Astrocyte of the cerebellum (primary cell): ENCODE measurements at places on chromosomes 5 and 9.

DNA sequence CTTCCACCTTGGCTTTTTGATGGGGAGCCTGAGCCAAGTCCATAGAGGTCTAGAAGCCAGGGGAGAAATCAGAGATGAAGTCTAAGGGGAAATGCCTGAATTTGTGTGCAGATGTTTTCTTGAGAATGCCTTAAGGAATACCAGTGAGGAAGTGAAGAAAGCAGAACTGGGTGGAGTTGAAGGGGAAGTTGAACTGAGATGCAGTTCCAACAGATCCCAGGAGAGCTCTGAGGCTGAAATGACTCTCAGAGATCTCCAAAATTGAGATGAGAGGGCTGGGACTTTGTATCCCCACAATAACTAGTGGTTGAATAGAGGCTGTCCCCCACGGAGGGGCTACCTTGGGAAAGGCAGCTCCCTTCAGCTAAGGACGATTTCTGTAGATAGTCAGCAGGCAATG is 197.1 kb downstream of the ZNF462 start:
- DNase-seq = no peak

DNA sequence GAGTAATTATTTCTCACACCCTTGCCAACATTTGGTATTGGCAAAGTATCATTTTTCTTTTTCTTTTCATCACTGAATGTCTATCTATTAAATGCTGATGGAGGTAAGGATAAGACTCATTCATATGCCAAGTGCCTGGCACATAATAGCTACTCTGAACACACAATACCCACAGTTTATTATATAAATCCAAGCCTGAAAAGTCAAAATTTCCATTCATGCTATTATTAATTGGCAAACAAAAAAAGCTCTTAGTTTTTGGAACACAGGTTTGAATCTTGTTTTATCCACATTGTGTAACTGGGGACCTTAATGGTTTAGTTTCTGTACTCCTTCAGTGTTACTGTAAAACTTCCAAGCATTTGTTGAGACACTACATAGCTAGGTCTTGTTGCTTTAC is 6.4 kb upstream of the ATOX1 start:
- DNase-seq = no peak

DNA sequence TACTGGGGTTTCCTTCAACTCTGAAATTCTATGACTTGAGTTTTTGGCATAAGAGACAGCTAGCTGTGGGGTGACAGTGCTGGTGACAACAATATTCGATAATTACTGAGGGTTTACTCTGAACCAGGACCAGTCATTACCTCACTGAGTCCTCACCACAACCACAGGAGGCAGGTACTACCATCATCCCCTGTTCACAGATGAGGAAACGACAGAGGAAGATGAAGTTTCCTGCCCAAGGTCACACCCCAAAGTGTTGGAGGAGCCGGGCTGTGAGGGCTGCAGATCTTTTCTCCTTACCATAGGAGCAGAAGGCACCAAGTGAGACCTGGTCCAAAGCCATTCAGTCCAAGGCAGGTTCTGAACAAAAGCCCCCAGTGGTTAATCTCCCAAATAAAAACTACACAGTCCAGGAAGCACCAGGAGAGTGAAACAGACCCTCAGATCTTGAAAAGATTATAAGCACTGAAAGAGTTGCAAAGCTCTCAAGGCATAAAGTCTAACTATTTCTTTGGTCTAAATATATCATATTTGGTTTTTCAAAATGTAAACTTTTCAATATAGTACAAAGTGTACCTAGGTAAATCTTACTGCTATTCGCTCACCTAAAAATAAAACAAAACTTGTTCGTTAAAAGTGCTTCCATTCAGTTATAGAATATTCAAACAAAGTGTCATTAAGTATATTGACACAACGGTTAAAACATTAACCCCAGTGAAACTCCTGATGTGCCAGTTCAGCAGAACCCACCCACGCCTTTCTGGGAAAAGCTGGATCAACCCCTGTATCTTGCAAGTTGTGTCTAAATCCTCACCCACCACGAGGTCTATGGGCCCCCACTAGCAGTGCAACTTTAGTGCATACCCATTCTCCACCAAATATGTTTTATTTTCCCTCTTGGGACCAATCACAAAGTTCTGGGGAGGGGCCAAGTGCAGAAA is 82.6 kb upstream of the EQTN start:
- DNase-seq = no peak

DNA sequence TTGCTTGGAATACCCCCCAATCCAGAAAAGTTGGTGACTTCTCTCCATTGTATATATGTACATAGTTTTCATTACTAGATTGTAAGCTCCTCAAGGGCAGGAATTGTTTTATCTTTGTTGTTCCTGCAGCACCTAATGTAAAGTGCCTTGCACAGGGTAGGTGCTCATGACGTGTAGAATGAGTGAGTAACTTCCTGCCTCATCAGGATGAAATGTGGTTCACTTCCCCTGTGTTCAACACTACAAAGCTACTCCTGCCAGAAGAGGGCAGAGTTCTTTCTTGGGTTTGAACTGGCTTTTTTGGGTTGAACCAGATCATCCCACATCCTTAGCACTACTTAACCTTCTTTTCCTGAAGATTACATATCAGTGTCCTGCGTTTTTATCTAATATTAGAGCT is 23.9 kb downstream of the GTF3C4 start:
- no peak for DNase-seq

DNA sequence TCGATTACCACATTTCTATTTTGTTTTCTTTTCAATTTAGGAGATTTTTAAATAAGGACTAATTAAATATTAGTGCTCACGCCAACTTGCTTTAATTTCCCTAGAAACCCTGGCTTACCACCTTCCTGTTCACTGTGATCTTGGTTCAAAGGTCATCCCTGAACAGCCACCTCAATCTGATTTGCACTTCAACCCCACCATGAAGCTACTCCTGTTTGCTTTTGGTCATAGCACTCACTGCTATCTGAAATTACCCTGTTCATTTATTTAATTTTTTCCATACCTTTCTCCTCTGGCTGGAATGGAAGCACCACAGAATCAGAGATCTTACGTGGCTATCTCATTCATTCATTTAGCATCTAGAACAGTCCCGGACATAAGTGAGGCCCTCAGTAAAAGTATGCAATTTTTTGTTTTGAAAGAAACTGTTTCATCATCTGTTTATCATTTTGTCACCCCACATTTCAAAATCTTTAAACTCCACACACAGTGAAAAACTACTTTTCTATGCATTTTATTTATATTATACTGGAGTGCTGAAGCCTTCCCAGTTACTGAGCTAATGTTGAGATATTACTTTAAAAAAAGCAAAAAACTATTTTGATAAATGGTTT is 17.2 kb upstream of the ADAMTSL1 start:
- DNase-seq = no peak
